ENCODE measurements at places on chromosomes 2 and 18.

- DNase-seq, result no peak
Observed at GRCh38 chr2:32947484-32948143, 861 bp downstream of the LTBP1 start.

GRCh38 chr2:61948661-61949457 is 43.4 kb downstream of the COMMD1 start:
- DNase-seq, result no peak

DNA sequence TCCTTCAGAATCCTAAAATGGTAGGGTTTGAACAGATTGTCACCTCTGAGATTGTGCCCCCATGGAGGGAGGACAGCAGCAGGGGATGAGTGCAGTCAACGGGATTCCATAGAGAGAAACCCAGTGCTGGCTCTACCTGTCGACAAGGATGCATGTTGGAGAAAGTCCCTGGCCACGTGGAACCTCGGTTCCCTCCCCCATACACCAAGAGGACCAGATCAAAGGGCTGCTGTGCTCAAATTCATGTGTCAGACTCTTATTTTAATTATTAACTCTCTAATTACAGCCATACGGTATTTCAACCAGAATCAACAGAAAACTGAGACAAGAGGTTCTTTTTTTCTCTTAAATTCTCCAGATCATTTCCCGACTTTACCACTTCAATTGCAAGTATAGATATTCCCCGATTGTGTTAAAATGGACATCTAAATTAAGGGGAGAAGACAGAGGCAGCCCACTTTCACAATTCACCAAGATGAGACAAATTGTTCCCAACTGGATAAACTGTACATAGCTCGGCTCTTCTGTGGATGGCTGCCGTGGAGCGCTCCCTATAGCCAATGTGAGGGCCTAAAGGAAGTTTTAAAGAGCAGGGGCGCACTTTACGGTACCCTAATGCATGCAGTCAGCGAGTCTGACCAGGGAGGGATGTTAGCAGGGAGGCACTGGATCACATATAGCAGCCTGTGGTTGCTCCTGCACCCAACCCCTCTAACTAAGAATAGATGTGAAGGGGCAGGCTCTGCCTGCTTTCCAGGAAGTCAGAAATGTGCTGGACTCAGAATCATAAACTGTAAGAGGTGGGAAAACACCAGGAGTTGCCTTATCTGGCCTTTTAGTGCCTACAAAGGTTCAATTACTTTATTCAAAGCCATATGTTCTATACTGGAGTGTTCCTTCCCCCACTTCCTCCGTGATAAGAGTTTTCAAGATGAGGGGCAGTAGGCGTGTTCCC is 123.1 kb downstream of the CACNB4 start:
- DNase-seq, result no peak

DNA sequence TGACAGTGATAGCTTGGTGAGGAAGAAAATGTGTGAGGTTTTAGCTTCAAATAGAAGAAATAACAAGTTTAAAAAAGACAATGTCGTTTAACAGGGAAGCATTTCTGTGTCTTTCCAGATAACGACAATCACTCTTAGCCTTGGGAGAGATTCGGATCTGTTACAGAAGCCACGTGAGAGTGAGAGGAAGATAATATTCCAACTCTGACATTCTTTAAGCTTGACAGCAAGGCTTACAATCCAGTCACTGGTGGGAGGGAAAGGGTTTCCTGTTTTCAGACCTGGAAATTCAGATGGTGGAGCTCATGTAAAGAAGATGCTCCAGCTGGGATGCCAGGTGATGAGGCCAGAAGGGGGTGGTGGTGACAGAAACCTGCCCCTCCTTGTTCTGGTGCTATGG is 30.8 kb downstream of the FBXO48 start:
- no peak for DNase-seq

DNA sequence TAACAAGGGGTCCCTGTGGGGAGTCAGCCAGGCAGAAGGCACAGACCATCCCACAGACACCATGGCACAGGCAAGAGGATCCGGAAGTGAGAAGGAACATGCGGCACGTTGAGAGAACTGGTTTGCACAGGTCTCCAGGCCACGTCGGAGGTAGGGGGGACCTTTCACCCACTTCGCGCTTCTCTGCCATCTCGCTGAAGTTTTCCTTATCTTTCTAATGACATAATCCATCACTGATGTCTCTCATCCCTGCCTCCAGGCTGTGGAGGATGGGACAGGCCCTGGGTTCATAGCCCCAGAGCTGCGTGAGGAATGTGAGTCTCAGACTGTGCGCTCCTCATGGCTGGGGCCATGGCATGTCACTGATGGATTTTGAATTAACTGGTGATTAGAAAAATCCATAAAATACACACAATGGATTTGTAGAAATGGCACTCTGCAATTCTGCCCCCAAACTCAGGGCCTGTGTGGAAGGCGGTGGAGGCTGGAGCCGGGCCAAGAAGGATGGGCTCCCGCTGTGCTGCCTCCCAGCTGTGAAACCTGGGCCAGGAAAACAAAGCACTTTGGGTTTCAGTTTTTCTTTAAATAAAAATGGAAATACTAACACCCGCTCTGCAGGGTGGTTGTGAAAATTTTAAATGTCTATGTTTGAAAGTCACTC is 113.3 kb upstream of the ALKAL2 start:
- no peak for DNase-seq

DNA sequence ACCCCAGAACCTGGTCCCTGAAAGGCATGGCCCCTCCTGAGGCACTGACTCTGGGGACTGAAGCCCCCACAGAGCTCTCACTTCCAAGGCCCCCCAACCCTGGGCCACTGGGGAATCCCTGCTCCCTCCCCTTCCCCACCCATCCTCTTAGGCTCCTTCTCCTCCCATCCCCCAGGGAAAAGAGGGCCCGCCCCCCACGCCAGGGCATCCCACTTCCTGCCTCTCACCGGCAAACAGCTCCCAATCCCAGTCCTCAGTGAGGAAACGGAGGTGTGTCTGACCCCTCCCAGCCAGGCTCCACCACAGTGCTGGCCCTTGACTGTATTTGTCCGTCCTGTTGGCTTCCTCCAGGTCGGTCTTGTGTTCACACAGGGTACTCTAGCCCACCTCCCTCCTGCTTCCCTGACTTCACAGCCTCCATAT is 35.0 kb upstream of the PTMA start:
- no peak for DNase-seq

GRCh38 chr2:212133337-212133736 is 405.3 kb downstream of the ERBB4 start:
- no peak for DNase-seq

DNA sequence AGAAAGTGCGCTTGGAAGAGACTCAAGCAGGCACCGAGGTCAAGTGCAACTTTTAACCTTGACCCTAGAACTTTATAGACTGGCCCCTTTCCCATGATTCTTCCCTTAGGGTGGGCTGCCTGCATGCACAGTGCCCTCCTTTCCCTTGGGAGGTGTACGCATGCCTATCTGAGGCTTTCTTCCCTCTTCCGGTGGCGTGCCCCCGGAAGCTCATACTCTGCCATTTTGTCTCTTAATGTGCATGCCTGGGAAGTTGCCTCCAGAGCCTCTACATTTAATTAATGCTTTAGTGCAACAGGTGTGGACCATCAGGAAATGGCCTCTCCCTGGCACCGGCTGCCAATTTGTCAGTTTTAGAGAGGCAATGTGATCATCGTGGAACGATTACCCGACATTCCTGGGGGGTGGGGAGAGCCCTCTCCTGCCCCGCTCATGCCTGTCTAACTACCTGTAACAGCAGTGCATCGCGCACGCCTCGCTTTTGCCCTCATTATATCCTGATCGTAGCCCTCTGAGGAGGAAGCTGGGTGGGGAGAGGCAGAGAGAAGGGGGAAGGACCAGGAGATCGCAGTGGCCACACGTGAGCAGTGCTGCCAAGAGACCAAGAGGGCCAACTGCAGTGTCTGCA is 194.8 kb downstream of the TFCP2L1 start:
- no peak for DNase-seq

GRCh38 chr2:26346454-26347053 is at the start of gene ADGRF3:
ADGRF3 (minus strand) TSS chr2:26346789; CDS start chr2:26346234, 555 bp downstream.
- peak; percentile 44 for DNase-seq

- DNase-seq, result no peak
Observed at GRCh38 chr2:235001237-235002133, 49.7 kb downstream of the SH3BP4 start.

- DNase-seq, result no peak
Observed at GRCh38 chr2:179741317-179741716, 120.1 kb downstream of the ZNF385B start.

- DNase-seq, result no peak
Observed at GRCh38 chr18:79717555-79718074, 38.0 kb downstream of the CTDP1 start.

DNA sequence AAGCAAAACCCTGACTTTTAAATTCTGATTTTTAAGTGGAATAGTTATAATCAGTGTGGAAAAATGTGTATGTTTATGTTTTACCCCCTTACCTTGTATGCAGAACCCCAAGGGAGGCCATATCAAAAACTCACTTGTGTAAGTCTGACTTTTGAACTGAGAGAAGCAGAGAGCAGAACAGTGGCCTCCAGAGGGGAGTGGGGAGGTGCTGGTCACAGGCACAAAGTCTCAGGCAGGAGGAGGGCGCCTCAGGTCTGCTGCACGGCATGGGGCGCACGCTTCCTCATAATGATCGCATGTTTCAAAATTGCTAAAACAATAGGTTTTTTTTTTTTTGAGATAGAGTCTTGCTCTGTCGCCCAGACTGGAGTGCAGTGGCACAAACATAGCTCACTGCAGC is 127.8 kb downstream of the TPO start:
- DNase-seq, result no peak

DNA sequence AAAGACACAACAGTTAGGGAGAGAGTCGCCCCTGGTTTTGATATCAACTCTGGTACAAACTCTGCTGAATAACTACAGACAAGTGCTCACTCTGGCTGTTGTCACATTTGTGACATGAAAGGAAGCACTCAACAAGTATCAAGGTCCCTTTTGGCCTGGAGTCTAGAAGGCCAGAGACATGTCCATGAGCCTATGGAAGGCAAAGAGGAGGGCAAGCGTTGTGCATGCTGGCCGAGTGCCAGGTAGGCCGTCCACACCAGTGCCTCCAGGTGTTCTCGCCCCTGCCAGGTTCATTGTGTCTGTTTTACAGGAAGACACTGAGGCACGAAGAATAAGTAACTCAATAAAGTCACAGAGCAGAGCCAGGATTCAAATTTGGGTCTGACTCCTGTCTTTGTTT is 21.1 kb downstream of the ILKAP start:
- no peak for DNase-seq

DNA sequence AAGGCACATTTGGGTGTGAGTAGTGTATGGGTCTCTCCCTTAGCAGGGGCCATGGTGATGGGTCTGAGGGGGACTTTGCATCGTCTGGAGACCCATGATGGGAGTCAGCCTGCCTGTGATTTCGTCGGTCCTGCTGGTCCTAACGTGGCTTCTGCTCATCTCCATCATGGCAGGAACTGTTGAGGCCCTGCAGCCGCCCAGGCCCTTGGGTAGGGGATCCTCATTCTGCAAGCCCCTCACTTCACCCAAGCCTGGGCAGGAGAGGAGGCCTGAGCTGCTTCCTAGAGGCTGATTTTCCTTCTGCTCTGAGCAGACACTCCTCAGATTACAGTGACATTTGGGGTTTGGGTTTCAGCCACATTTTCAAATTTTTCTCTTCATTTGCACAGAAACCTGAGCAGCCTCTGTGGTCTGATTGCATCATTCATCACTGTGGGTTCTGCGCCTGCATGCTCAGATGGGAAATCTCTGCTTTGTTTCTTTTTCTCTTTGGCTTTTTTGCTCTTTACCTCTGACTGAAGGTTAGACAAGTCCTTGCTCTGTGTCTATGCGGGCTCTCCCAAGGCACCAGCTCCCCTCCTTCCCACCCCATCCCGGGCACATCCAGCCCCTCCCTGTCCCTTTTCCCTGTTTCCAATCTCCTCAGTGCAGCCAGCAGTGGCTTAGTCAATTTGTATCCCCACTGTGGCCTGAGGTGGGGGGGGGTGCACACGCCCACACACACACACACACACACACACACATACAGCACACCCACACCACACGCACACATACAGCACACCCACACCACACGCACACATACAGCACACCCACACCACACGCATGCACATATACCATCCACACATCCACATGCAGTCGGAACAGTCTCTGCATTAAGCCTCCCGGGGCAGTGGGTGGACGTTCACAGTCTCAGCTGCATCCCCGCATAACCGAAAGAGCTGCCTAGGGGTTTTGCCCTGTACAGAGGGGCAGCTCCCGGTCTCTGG is 305.4 kb upstream of the HS6ST1 start:
- no peak for DNase-seq
